T follicular helper cell (primary cell): ENCODE measurements at places on chromosomes 12 and 14.

DNA sequence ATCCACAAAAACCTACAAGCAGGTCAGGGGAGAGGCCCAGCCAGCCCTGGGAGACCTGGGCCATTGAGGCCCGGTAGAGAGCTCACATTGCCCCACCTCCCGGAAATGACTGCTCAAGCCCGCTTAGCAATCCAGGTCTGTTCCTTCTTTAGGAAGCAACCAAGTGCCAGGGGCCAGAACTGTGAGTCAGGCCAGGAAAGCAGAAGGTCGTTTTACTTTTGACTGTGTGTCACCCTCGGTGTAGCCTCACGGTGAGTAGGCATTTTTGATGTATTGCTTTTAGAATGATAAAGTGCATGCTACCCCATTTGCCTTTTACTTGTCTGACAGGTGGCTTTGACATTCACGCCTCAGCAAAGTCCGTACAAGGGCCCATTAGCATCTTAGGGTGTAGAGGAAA lies 25.4 kb upstream of the PWP1 start:
- DNase-seq: no peak

GRCh38 chr14:95068521-95068920 lies 88.8 kb downstream of the DICER1 start:
- no peak for DNase-seq

DNA sequence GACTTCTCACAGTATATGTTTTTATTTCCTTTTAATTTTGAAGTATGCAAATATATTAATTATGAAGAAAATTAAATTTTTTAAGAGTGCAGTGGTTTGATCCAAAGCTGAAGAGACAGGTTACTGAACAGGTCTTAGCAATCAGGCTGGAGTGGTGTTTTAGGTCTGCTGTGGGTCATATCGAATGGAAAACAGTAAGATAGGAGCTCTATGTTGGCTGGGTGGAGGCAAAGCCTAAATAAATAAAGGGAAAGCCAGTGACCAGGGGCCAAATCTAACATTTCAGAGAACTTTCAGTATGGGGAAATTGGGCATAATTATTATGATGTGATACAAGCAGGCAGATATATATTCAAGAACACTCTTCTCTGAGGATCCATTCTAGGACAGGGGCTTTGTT lies 12.7 kb upstream of the TSPAN8 start:
- no peak for DNase-seq

GRCh38 chr12:27821259-27821973 lies 41.4 kb upstream of the MANSC4 start:
- peak; percentile 7 for DNase-seq

- no peak for DNase-seq
Measured at GRCh38 chr12:87806310-87806709, 222.9 kb downstream of the C12orf50 start.

GRCh38 chr12:128586451-128587029 lies 237.2 kb downstream of the SLC15A4 start:
- no peak for DNase-seq

DNA sequence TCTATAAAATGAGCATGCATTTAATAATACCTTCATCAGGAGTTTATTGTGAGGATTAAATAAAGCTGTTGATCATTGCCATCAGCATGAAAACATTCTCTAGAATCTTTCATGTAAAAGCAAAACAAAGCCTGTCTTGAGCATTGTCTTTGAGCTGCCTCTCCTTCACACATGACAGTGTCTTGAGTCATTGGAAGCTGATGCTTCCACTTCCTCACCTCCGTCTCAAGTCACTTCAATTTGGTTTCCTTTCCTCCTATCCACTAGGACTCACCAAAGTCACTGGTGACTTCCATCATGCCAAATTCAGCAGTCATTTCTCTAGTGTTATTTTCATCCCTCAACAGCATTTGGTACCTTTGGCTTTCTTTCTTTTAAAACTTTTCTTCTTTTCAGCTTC lies 31.6 kb upstream of the MYBPC1 start:
- no peak for DNase-seq

GRCh38 chr14:88227693-88228092 lies 95.4 kb downstream of the KCNK10 start:
- no peak for DNase-seq

- no peak for DNase-seq
Measured at GRCh38 chr14:58297412-58297761, 968 bp upstream of the ARID4A start.

DNA sequence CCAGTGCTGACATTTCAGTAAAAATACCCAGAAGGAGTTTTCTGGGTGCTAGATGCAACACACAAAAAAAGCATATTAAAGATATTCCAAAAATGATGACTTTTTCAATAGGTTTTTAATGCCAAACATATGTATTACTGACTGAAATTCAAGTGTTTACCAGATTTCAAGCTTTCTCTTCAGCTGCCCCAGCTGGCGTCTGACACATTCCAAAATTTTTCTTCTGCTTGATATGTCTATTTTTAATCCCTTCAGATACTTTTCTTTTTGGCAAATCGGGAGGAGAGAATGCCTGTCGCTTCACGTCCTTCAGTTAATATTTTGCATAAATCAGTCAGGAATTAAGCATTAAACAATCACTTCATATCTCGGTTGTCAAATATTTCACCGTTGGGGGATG lies 7.1 kb upstream of the CCDC60 start:
- DNase-seq: no peak

- DNase-seq: no peak
Measured at GRCh38 chr12:115504306-115505290, 772.9 kb downstream of the MED13L start.

- DNase-seq: no peak
Measured at GRCh38 chr14:99564926-99565259, 39.1 kb downstream of the CCDC85C start.

DNA sequence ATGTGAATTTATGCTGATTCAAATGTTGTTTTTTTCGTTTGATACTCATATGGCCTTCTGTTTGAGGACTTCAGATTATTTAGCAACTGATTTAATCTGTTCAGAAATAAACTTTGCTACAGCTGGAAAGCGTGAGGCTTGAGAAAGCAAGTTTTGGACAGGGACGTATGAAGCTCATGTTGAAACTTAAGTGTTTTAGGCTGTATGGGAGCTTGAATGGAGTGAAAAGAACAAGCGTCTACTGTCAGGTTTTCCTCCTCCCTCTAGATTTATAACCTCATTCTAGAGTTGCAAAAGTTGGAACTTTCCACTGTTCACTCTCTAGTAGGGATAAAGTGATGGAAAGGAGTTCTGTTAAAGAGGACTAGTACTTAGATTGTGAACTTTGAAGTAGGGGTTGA lies 1.0 kb downstream of the PRPF39 start:
- DNase-seq: no peak

DNA sequence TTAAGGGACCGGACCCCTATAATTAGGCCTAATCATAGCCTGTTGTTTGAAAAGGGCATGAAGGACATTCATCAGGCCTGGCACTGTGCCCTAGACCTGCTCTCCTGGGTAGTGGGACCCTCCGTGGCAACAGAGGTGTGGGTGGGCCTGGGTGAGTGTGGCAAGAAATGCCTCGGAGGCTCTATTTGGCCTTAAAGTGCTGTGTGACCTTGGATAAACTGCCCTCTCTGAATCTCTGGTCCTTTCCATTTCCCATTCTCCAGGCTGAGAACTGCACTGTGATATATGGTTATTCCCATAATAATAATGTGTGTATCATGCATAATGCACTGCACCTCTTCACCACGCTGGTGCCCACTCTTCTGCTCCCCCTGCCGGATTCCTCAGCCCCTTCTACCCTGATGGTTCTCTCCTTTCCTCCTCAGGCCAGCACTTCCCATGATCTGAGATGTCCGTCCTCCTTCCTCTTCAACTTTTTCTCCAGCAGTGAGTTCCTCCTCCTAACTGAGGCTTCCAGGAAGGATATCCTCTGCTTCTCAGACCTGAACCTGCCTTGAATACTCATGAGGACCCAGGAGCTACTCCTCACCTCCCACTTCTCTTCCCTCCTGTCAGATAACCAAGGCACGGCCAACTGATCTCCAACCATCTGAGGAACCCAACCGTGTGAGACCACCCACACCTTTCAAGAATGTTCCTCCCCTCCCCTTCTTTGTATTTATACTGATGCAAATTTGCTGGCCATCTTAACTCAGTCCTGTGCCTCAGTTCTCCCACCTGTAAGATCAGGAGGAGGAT lies 111.0 kb upstream of the PZP start:
- no peak for DNase-seq

- no peak for DNase-seq
Measured at GRCh38 chr12:121424624-121424975, 24.7 kb downstream of the RNF34 start.

DNA sequence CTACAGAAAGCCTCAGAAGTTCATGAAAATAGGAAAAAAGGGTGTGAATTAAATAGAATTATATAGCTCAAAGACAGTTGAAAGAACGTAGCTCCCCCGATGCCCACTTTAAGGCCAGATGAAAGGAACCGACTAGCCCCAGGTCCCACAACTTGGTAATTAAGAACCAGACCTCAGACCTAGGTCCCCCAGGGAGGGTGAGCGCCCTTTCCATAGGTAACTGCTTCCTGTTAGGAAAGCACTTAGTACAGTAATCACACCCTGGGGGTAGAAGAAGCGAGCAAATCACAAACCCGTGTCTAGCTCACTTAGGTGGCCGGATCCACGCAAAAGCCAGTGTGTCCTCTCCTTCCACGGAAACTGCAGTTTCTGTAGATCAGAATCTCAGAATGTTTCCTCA lies 77.1 kb downstream of the PLXNC1 start:
- DNase-seq: no peak

DNA sequence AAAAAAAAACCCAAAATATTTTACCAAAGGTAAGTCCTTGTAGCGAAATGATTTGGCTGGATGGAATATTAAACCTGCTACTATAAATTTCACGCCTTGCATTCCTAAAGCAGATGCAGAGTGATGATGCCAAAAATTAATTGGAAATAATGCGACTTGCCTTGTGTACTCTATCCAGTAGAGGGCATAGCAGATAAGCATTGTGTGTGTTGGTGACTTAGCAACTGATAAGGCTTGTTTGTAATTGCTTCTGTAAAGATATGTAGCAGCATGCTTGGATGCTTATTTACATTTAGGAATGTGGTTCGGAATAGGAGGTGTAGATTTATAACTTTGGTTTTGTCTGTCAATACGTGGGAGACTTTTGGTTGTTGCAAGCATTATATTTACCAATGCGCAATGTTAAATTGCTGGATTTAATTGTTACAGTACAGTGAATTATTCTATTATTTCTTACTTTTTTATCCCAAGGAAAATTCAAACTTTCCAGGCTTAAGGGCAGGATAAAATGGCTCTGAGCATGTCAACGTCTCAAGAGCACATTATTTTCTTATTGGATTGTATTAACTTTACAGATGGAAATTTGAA lies 80.5 kb downstream of the TMEM260 start:
- DNase-seq: no peak

DNA sequence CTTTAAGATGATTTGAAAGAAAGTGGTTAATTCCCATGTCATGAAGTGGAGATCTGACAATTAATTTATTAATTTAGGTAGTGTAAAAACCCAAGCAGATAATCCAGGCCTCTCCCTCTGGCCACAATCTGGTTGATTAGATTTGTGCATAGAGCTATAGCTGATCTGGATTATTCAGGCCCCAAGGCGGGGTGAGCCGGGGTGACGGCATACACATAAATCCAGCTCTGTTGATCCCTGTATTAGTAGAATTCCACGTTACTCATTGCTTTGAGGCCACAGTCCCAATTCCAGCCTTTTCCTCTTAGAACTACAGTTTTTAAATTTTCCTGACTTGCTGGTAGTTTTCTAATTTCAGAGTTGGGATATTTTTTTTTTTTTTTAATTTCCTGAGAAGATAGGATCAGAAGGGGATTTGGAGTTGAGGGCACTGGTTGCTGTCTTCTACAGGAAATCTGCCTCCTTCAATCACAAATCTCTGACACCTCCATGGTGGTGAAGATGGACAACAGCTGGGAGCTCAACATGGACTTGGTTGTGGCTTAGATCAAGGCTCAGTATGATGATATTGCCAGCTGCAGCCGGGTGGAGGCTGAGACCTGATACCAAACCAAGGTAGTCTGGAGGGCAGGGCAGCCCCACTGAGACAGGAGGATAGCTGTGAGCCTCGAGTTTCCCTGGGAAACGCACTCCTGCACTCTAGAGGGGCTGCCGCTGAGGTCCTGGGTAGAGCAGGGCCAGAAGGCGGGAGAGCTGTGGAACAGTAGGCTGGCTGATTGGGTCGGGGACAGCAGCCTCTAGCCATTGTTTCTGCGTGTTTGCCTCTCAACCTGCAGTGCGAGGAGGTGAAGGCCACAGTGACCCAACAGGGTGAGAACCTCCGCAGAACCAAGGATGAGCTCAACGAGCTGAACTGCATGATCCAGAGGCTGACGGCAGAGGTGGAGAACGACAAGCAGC lies 19.4 kb downstream of the KRT85 start:
- DNase-seq: no peak
